Effector memory CD4-positive, alpha-beta T cell (primary cell): ENCODE measurements at places on chromosomes 11 and 22.

DNA sequence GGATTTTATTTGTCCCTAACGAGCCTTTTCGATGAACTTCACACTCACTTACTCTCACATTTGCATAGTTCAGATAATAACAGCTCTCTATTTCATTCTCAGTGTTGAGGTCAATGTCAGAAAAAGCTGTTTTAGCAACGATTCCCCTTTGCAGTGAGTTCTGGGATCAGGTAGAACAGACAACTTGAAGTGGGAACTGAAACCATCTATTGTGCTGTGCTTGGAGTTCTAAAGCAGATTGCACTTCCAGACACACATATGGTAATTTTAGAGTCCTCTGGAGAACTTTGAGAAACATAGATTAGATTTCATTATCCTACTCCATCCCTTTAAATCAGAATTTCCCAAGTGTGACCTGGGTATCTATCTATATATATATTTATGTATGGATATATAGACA, 124.6 kb upstream of the BLID start:
- DNase-seq: no peak

GRCh38 chr11:125327518-125328224, 163.1 kb downstream of the PKNOX2 start:
- no peak for DNase-seq

- DNase-seq: no peak
Observed at GRCh38 chr22:19807161-19807913, 46.8 kb downstream of the TBX1 start.

- DNase-seq: no peak
Observed at GRCh38 chr22:35838855-35839576, 121.3 kb downstream of the APOL5 start.

DNA sequence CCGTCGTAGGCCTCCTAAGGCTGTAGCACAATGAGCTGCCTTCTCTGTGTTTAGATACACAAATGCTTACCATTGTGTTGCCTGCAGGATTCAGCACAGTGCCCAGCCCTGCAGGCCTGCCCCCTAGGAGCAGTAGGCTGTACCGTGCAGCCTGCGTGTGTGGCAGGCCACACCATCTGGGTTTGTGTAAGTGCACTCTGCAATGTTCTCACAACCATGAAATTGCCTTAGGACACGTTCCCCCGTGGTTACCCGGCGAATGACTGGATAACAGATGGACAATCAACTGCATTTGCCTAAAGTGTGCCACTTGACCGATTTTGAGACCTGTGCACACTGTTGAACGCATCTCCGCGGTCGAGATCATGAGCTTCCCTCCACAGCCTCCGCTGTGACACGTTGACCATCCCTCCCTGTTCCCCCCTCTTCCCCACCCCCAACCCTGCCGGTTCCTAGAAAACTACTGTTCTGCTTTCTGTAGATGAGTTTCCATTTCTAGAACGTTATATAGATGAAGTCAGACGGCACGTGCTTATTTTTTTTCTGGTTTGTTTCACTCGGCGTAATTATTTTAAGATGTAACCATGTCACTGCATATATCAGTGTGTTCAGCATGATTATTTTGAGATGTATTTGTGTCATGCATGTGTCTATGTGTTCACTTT, 22.2 kb upstream of the CTSD start:
- DNase-seq: no peak

GRCh38 chr22:21887841-21888240, 20.4 kb upstream of the MAPK1 start:
- DNase-seq: no peak

GRCh38 chr11:45563810-45564209, 101.6 kb downstream of the CHST1 start:
- DNase-seq: no peak

GRCh38 chr11:124762624-124763155, 600 bp upstream of the ESAM start:
- DNase-seq: no peak

DNA sequence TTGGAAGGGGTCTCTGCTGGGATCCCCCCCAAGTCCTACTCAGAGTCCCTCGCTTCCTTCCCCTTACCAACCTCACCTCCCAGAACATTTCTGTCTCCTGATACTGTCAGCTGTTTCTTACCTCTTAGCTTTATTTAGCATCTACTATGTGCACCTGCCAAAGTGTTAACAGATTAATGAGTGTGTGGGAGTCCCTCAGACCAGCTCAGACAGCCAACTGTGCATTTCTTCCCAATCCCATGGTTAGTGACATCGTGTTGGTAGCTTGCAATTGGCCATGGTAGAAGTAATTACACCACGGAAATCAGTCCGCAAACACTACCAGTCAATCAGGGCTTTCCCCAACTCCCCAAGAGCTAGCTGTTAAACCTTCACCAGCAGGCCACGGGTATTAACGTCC, 150.6 kb downstream of the DSCAML1 start:
- DNase-seq: no peak

DNA sequence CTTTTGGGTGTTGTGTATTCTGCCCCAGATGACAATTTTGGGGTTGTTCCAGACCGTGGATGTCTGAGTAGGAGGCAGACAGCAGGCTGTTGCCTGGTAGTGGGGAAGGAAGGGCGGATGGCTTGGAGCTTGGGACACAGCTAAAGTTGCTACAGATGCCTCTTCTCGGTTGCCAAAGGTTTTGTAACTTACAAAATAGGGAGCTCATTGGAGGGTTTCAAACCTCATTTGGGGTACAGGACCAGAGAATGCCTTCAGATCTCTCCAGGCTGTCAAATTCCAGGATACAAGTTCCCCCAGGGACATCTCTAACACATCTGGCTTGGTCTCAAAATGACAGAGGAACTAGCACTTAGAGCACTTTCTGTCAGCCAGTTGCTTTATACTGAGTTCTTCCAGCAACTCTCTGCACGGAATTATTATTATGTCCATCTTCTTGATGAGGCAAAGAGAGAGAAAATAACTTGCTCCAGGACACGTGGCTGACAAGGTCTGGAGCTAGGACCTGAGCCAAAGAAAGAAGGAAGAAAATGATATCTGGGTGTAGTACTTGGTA, 56.0 kb downstream of the SLC1A2 start:
- no peak for DNase-seq
